Right atrium auricular region (tissue), 2 donors: ENCODE measurements at places on chromosomes 1 and 21.

- no peak for DNase-seq
- H3K27me3 ChIP-seq: no peaks in the 10 kb centered on the region
- H3K4me1 ChIP-seq: peaks cover 43% of the 10 kb centered on the region
- peak overlapping the region; percentile 97 for H3K27ac ChIP-seq
- peak overlapping the region; percentile 83 for H3K4me3 ChIP-seq
- no peaks in the 10 kb centered on the region for H3K36me3 ChIP-seq
Measured at GRCh38 chr1:94543001-94543400, 1.4 kb upstream of the F3 start.

GRCh38 chr1:29698033-29698432, 461.7 kb downstream of the PTPRU start:
- no peak overlapping the region for H3K27ac ChIP-seq
- H3K4me3 ChIP-seq: no peak overlapping the region
- H3K27me3 ChIP-seq: no peaks in the 10 kb centered on the region
- DNase-seq: no peak

DNA sequence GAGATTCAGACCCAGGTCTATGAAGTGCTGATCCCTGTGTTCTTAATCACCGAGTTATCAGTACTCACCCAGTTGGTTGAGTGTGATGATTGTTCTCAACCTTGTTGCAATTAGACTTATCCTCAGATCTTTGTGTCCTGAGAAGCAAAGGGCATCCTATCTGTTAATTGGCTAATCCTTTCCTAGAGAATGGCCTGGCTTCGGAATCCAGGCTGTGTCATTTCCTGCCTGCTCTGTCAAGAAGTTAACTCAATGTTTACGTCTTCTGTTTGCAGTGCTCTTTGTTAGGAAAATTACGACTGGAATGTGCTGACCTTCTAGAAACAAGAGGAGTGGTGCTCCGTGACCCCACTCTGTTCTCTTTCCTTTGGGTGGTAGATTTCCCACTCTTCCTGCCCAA, 14.7 kb downstream of the GAS5 start:
- no peak overlapping the region for H3K4me3 ChIP-seq
- no peaks in the 10 kb centered on the region for H3K27me3 ChIP-seq
- H3K27ac ChIP-seq: peak overlapping the region; percentile 24
- no peak for DNase-seq
- H3K4me1 ChIP-seq: no peaks in the 10 kb centered on the region
- peaks cover 24% of the 10 kb centered on the region for H3K36me3 ChIP-seq

- no peaks in the 10 kb centered on the region for H3K36me3 ChIP-seq
- H3K27ac ChIP-seq: no peak overlapping the region
- no peak overlapping the region for H3K4me3 ChIP-seq
- no peaks in the 10 kb centered on the region for H3K27me3 ChIP-seq
Measured at GRCh38 chr1:36707221-36707620, 224.5 kb upstream of the CSF3R start.

GRCh38 chr1:230137337-230137815, 70.3 kb downstream of the GALNT2 start:
- no peak overlapping the region for H3K4me3 ChIP-seq
- H3K27me3 ChIP-seq: no peaks in the 10 kb centered on the region
- H3K36me3 ChIP-seq: no peaks in the 10 kb centered on the region
- no peak overlapping the region for H3K27ac ChIP-seq
- no peak for DNase-seq
- H3K4me1 ChIP-seq: peaks cover 38% of the 10 kb centered on the region

GRCh38 chr1:78726686-78727085, 77.1 kb downstream of the IFI44 start:
- no peak overlapping the region for H3K4me3 ChIP-seq
- no peak for DNase-seq
- no peaks in the 10 kb centered on the region for H3K27me3 ChIP-seq
- no peak overlapping the region for H3K27ac ChIP-seq
- no peaks in the 10 kb centered on the region for H3K36me3 ChIP-seq

DNA sequence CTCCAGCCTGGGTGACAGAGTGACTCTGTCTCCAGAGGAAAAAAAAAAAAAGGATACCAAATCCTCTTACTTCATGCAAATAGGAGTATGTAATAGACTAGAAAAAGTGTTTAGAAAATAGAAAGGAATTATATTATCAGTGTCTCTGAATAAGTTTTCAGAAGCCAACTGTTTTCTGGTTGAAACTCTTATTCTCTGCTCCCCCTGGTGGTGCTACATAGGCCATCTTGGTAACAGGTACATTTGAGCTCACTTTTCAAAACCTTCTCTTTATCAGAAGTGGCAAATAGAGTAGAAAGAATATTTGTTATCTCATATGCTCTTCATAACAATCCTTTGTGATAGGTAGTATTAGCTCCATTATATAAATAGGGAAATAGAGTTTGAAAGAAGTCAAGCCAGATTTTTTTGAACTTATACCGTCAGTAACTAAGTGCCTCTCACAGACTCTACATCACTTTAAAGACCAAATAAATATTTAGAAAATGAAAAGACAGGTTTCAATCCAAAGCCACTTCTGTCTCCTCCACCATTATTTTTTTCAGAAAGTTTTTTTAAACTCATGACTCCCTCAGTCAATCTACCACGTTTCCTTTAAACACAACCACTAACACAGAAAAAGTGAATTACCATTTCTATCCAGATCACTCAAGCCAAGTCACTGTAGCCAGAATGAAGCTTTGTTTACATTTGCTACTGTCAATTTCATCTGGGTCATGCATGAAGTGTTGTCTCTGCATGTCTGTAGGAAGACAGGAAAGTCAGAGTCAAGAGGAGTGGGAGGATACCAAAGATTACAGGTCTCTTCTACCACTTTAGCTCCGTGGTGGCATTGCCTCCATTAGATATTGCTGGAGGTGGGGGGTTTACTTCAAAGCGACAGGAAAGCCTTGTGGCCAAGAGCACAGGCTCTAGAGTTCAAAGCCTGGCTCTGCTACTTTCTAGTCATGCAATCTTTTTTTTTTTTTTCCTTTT, 45.6 kb downstream of the IL23R start:
- no peaks in the 10 kb centered on the region for H3K4me1 ChIP-seq
- H3K36me3 ChIP-seq: no peaks in the 10 kb centered on the region
- no peak overlapping the region for H3K4me3 ChIP-seq
- no peak for DNase-seq

GRCh38 chr1:33082575-33083108, 1.7 kb downstream of the AZIN2 start:
- no peak overlapping the region for H3K27ac ChIP-seq
- H3K4me1 ChIP-seq: no peaks in the 10 kb centered on the region
- H3K4me3 ChIP-seq: no peak overlapping the region
- no peaks in the 10 kb centered on the region for H3K36me3 ChIP-seq
- H3K27me3 ChIP-seq: no peaks in the 10 kb centered on the region
- DNase-seq: no peak

GRCh38 chr1:87226341-87226760, 102.3 kb upstream of the LMO4 start:
- H3K36me3 ChIP-seq: no peaks in the 10 kb centered on the region
- H3K4me1 ChIP-seq: peaks cover 7% of the 10 kb centered on the region
- H3K4me3 ChIP-seq: no peak overlapping the region
- H3K27ac ChIP-seq: peak overlapping the region; percentile 48

- H3K36me3 ChIP-seq: no peaks in the 10 kb centered on the region
- H3K27ac ChIP-seq: no peak overlapping the region
- no peak overlapping the region for H3K4me3 ChIP-seq
Measured at GRCh38 chr1:201215531-201216357, 25.1 kb downstream of the IGFN1 start.

GRCh38 chr1:6500544-6501278, 9.2 kb upstream of the PLEKHG5 start:
- peaks cover 69% of the 10 kb centered on the region for H3K4me1 ChIP-seq
- H3K4me3 ChIP-seq: no peak overlapping the region
- H3K27me3 ChIP-seq: no peaks in the 10 kb centered on the region

GRCh38 chr21:15732290-15732995, 2.7 kb downstream of the USP25 start:
- H3K4me1 ChIP-seq: no peaks in the 10 kb centered on the region
- peak overlapping the region; percentile 33 for H3K27ac ChIP-seq
- no peaks in the 10 kb centered on the region for H3K27me3 ChIP-seq
- no peaks in the 10 kb centered on the region for H3K36me3 ChIP-seq
- peak overlapping the region; percentile 85 for H3K4me3 ChIP-seq
- no peak for DNase-seq

GRCh38 chr1:119090250-119090649, 50.2 kb downstream of the WARS2 start:
- no peak for DNase-seq
- H3K4me3 ChIP-seq: no peak overlapping the region
- no peaks in the 10 kb centered on the region for H3K27me3 ChIP-seq
- H3K4me1 ChIP-seq: no peaks in the 10 kb centered on the region
- H3K36me3 ChIP-seq: no peaks in the 10 kb centered on the region
- no peak overlapping the region for H3K27ac ChIP-seq

- H3K36me3 ChIP-seq: no peaks in the 10 kb centered on the region
- no peak for DNase-seq
- no peak overlapping the region for H3K27ac ChIP-seq
- no peaks in the 10 kb centered on the region for H3K27me3 ChIP-seq
Measured at GRCh38 chr1:50308878-50309277, 114.4 kb downstream of the DMRTA2 start.

GRCh38 chr1:207805841-207806421, 54.1 kb downstream of the CD46 start:
- no peak overlapping the region for H3K4me3 ChIP-seq
- H3K4me1 ChIP-seq: no peaks in the 10 kb centered on the region
- no peaks in the 10 kb centered on the region for H3K27me3 ChIP-seq
- H3K27ac ChIP-seq: peak overlapping the region; percentile 96

- no peaks in the 10 kb centered on the region for H3K27me3 ChIP-seq
- DNase-seq: no peak
- H3K4me1 ChIP-seq: no peaks in the 10 kb centered on the region
- no peak overlapping the region for H3K27ac ChIP-seq
Measured at GRCh38 chr1:83574791-83575190, 424.1 kb downstream of the TTLL7 start.

DNA sequence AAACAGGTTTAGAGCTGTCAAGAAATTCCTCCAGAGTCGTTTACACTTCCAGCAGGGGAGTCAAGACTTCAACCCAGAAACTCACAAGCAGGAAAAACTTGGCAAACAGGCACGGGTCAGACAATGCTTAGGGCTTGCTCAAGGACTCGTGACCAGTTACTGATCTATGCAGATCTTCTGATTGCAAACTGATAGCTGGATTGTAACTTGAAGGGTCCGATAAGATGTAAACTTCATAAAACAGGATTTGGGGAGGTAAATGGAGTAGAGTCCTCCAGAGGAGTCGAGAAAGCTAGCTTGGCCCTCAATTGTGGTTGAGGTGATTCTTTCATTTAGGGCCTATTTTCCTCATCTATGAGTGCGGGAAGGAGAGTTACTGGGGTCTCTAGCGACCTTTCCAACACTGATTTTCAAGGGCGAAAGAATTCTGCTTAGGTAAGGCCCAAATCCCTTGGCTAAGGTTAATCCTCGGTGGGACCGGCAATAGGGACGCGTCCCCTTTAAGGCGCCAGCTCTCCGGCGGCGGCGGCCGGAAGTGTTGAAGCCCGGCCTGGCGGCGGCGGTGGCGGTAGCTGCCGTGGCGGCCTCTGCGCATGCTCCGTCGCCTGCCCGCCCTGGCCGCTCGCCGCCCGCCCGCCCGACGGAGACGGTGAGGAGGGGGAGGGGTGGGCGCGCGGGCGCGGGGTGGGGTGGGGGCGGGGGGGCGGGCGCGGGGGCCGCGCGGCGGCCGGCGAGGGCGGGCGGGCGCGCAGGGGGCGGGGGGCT, at the start of gene GMEB1:
Gene GMEB1, plus strand, starts transcription at position 594 of the 765 bp plus-strand sequence. CDS start 14,829 bp downstream, outside the sequence.
- H3K27ac ChIP-seq: peak within 1 kb of the TSS; percentile 99
- H3K27me3 ChIP-seq: no peaks in the 10 kb centered on the region
- peak; percentile 81 for DNase-seq
- H3K4me1 ChIP-seq: peaks cover 20% of the 10 kb centered on the region
